ENCODE measurements at places on chromosomes 1 and 21.

DNA sequence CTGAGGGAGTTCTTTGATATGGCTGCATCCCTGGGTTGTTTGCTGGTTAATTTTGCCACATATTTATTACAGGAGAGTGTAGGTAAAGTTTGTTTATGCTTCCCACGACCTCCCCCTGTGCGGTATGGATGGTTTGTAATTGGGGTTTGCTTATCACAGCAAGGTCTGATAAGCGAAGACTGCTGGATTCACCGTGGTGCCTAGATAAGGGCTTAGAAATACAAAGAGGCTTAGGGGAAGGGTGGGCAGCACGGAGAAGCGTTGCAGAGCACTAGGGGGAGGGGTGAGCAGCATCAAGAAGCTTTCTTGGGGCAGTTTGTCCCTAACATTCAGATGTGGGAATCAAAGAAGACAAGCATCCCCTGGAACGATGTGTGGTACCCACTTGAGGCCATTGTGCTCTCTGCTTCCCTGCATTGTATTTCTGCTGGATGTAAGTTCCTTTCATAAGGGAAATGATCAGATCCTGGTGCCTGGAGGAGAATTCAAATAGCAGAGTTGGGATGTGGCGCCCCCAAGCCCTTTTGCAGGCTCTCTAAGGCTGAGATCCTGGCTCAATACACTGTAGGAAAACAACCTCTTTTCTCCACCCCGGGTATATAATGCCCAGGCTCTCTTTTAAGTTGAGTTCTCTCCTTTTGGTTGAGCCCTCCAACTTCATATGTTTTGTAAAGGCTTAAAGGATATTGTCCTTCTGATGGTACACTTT is 598.1 kb upstream of the ADGRL4 start:
- DNase-seq: no peak

GRCh38 chr21:36549470-36549869 is 69.5 kb upstream of the CLDN14 start:
- DNase-seq: no peak

DNA sequence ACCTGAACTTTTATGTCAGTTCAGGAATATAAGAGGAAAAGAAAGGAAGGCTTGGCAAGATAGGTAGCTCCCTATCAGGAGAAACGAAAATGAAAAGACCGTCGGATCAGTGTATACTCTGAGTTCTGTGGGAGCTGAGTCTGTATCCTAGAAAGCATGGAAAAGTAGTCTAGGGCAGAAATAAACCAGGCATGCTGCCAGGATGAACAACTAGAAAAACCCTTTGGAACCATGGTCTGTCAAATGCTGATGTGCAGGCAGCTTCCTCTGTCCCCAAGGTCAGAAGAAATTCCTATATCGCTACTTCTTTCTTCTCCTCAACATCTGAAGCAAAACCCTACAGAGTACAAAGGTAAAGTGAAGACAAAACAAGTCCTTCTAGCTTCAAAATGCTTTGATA is 268.8 kb downstream of the ST6GALNAC3 start:
- DNase-seq: no peak

DNA sequence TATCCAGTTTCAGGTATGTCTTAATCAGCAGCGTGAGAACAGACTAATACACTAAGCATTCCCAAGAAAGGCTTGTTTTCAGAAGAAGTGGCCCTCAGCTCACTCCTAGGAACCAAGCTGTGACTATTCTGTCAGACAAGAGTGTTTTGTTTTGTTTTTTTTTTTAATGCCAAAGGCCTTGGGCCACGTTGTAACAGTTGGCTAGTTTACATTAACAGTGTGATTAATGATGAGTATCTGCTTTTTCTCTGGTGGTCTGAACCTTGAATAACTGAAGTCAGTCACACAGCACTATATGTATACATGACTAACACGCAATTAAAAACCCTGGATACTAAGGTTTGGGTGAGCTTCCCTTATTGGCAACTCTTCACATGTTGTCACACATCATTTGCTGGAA is 21.9 kb downstream of the DPYD start:
- no peak for DNase-seq

DNA sequence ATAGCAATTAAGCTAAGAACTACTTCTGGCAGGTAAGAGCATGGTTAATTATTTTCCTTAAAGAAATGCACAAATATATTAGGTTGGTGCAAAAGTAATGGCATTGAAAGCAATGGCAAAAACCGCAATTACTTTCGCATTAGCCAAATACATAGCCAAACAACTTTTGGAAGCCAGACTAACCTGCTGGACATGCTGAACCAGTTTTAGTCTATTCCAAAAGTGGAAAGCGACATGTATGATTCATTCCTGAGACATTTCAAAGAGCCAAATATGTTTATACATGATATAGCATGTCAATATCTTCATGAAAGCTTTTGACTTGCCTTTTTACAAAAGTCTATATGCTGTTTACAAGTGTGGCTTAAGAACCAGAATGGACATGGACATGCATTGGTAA is 23.4 kb upstream of the DR1 start:
- DNase-seq: no peak

DNA sequence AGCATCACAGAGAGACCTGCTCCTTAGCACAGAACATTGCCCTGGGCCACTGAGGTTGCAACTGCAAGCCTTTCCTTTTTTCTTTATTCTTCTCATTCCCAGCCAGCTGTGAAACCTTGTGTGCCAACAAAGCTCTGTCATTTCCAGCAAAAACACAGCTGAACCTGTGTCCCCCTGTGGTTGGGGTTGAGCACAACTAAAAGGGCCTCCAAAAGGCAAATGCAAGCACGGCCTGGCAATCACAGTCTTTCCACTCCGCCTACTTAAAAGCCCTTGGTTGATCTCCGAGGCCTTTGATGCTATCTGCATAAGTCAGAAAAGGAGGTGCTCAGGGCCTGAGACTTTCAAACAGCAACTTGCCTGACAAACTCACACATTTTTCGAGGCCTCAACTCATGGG is 32.7 kb downstream of the SUSD4 start:
- no peak for DNase-seq

DNA sequence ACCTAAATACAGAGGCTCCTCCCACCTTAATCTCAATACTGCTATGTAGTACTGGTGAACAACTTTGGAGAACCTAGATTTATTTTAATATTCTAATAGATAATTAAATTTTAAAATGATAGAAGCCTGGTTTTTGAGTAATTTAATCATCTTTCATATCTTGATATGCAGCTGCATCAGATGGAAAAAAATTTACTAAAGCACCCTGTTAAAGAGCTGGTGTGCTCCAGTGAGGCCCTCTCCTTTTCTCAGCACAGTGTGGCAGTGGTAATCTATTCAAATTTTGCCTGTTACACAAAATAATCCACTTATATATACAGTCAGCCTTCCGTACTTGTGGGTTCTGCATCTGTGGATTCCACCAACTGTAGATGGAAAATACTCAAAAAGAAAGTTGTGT is 82.8 kb downstream of the LRRC8C start:
- no peak for DNase-seq

- no peak for DNase-seq
These were observed 16.0 kb upstream of the TDRD10 start for GRCh38 chr1:154485910-154486496.

DNA sequence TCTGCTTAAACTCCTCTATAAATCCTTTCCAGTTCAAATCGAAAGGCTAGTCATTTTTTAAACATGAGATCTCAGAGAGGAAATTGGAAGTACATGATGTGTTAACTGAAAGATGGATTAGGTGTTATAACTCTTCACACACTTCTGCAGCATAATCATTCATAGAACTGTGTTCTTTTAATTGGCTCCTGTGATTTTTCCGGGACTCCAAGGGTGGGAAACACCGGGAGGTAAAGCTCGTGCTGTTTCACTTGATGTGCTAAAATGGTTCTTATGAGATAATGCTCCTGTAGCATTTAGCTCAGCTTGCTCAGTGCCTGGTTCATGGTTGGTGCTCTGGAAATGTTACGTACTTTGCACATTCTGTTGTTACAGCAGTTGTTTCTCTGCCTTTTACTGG is 40.2 kb downstream of the CC2D1B start:
- DNase-seq: no peak

- no peak for DNase-seq
These were observed 6.7 kb downstream of the ZNF496 start for GRCh38 chr1:247324923-247325322.

DNA sequence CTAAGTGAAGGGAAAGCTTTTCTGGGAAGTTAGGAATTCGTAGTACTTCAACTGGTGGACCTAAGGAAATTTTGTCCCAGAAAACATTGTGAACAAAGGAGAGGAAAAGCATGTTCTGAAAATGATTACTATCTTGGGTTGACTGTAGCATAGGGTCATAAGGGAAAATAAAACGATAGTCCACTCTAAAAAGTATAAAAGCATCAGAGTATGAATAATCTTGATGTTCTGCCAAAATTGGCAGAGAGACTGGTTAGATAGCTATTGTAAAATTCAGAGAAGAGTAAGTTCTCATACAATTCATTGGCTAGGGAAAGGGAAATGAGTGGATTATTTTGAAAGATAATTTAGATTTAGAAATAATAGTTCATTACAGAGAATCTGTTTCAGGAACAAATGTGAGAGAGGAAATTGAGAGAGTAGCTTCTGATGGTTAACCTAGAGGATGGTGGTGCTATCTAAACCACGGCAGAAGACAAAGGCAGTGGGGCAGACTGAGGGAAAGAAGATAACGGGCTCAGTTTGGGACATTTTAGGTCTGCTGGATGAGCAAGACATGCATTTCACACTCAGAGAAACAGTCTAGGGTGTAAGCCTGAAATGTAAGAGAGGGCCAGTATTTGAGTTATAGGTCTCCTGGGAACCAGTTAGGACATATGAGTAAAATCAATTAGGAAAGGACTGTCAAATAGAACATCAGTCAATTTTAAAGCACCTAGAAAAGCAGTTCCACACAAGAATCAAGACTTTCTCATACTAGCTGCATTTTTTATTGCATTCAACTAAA is 799.3 kb upstream of the CXADR start:
- no peak for DNase-seq

- DNase-seq: no peak
These were observed 136.2 kb downstream of the NAV1 start for GRCh38 chr1:201675143-201675542.

GRCh38 chr21:31182231-31183140 is 144.2 kb upstream of the KRTAP19-8 start:
- peak; percentile 19 for DNase-seq

DNA sequence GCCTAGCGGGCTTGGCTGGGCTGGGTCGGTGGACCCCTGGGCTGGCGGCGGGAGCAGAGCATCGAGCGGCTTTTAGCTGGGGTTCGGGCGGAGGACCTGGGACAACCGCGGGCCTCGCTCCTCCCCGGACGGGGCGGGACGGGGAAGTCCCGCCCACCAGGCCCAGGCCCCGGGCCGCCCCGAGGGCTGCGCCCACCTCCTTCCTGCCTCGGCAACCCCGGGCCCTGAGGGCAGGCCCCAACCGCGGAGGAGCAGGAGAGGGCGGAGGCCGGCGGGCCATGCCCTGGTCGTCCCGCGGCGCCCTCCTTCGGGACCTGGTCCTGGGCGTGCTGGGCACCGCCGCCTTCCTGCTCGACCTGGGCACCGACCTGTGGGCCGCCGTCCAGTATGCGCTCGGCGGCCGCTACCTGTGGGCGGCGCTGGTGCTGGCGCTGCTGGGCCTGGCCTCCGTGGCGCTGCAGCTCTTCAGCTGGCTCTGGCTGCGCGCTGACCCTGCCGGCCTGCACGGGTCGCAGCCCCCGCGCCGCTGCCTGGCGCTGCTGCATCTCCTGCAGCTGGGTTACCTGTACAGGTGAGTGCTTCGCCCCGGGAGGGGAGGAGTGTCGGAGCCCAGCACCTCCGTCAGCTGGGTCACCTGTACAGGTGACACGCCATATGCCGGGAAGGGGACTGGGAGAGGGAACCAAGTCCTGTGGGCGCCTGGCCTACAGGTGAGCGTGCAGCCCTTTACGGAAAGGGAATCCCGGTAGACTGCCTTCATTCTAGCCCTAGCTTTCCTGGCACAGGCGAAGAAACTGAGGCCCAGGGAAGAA is at the start of gene XKR8:
TSS of gene XKR8 (plus strand) at position 182 of the 812 bp plus-strand sequence. CDS start at position 279, 97 bp downstream.
- DNase-seq: peak; percentile 76

GRCh38 chr1:151131701-151132334 is 14.6 kb downstream of the SEMA6C start:
- DNase-seq: no peak

GRCh38 chr1:156310962-156311361 is 11.9 kb upstream of the VHLL start:
- no peak for DNase-seq

DNA sequence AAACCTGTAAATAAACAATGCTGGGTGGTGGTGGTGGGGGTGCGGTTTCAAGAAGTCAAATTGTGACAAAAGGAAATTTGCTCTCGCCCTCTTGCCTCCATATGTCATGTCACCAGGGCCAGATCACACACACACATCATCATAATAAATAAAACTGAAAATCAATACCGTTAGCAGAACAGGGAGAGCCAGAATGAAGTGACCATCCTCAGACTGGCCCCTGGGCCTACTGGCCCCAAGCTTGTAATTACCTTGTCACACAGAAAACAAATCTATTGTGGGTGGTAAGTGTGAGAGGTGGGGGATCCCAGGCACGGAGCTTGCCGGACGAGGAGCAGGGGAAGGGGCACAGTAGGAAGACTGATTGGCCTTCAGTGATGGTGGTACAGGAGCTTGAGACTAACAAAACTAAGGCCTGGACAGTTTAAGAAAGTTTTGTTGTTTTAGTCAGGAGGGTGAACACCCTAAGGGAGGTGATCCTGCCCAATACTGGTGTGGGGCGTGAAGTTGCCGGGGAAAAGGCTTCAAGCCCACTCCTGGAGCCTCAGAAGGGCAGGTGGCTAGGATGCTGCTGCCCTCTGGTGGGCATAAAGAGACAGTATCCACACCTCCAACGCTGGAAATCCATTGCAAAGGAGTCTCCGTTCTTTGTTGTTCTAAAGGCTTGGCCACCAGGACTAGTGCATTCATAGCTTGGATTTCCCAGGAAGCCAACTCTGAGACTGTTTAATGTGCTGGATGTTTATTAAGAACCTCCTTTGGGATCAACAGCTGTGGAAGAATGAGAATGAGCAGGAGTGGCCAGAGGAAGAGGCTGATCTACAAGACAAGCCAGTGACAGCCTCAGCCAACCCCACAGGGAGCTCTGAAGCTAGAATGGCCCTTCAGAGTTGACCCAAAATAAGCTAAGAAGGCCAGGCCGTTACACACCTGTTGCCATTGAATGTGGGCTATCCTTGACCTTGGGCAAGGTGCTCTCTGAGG is 8.1 kb upstream of the C1orf216 start:
- DNase-seq: peak; percentile 26

GRCh38 chr1:31535561-31535960 is 40.8 kb upstream of the TINAGL1 start:
- no peak for DNase-seq

DNA sequence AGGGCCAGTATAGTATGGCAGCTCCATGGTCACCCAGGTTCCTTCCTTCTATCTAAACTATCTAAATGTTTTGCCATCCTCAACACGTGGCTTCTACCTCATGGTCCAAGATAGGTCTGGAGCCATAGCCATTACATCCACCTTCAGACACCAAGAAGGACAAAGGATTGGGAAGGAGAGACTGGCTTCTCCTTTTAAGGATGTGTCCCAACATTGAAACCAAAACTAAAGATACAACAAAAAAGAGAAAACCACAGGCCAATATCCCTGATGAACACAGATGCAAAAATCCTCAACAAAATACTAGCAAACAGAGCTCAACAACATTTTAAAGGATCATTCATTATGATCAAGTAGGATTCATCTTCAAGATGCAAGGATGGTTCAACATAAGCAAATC is 24.8 kb downstream of the HSD11B1 start:
- DNase-seq: no peak
